Neural progenitor cell (in vitro differentiated cells): ENCODE measurements at places on chromosomes 6 and 20.

DNA sequence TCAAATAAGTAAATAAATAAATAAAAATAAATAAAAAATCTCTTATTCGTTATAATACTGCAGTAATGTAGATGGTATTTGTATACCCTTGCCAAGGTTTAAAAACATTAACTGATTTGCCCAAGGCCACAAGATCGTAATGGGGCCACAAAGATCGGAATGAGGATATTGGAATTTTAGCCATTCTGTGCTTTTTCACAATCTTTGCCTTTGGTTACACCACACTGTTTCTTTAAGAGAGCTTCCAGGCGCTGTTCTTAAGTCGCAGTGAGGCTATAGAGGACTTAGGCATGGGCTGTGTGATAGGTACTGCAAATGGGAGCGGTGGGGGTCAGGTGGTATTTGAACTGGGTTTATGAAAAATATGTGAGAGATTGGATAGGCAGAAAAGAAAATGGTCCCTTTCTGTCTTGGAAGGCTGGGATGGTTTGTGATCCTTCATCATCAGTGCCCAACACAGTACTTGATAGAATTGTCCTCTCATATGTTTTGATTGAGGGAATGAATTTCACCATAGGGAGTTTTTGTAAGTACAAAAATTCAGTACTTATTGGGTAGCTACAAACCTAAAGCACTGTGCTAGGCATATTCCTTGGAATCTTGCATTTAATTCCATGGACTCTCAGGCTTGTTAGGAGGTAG lies 1.4 kb downstream of the NUS1 start:
- peak; percentile 5 for DNase-seq

- DNase-seq: no peak
Observed at GRCh38 chr20:57104651-57105204, 161.7 kb downstream of the BMP7 start.

- no peak for DNase-seq
Observed at GRCh38 chr6:121354764-121355163, 20.5 kb upstream of the TBC1D32 start.

DNA sequence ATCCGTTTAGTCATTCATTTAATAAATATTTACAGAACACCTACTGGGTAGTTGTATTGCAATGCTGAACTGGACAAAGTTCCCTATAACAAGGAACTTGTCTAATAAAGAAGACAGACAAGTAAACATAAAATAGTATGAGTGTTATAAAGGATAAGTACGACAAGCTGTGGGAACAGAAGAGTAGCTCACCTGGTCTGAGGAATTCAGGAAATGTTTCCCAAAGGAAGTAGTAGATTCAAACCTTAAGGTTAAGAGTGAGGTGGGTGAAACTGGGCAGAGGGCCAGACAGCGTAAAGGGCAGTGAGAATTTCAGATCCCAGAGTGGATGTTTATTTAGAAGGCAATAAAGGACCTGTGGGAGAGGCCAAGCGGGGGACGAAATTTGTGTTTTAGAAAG lies 72.3 kb upstream of the CD2AP start:
- DNase-seq: no peak

DNA sequence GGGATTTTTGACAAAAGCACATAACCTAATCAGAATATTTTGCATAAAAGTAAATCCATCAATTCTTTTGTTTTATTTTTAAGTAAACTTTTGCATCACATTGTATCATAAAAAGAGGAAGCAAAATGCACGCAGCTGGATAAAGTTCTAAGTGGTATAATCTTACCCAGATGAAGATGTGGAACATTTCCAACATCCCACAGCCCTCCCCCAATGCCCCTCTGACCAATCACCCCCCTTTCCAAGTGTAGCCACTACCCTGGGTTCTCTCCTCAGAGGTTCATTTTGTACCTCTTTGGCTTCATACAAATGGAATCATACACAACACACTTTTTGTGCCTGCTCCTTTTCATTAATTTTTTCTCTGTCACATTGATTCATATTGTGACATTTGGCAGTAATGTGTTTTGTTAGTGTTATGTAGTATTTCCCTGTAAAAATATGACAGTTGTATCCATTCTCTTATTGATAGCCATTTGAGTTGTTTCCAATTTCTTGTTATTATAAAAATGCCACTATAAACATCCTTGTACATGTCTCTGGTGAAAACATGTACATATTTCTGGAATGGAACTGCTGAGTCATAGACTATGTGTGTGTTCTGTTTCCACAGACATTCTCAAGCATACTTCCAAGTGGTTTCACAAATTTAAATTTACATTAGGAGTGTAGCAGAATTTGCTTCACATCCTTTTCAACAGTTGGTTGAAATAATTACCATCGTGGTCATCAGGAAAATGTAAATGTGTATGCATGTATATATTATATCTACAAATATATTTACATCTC lies 92.9 kb upstream of the SYNDIG1 start:
- DNase-seq: no peak

DNA sequence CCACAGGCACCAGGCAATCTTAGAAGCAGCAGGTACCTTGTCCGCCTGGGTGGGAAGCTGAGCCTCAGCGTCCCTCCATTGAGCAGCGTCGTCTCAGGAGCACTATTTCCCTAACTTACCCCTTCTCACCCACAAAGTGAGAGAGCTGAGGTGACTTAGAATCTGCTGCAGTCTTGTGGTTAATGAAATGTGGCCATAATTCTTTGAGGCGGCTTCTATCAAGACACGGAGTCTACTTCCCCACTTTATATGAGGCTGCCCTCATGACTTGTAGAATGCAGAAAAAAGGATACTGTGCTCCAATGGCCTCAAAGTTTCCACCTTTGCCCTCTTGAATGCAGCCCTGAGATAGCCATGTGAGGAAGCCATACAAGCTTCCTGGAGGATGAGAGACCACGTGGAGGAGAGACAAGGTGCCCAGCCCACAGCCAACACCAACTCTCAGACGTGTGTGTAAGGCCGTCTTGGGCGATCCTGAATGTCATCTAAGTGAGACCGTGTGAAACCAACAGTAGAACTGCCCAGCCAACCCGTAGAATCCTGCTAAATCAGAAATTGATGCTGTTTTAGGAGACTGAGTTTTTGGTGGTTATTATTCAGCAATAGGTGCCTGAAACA lies 9.1 kb upstream of the TAGAP start:
- DNase-seq: no peak

- DNase-seq: peak; percentile 84
Observed at GRCh38 chr6:117829594-117830319, 77.3 kb upstream of the SLC35F1 start.

- no peak for DNase-seq
Observed at GRCh38 chr6:36893976-36894932, 8.5 kb downstream of the C6orf89 start.

GRCh38 chr6:142856624-142857232 lies 88.2 kb downstream of the HIVEP2 start:
- DNase-seq: no peak

DNA sequence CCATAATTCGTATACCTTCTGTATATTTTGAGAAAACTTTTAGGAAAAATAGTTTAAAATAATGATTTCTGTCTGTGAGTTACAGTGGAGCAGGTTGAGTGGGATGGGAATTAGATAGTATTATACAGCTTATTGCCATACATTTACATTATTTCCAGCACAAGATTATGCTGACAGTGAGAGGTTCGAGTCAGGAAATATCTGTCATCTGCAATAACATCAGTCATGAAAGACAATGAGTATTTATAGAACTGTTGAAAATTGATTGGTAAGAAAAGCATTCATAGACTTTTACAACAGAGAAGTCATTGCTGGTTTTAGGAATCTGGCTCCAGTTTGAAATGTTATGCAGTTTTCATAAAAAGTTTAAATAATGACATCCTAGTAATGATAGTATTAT lies 45.9 kb downstream of the FAM135A start:
- no peak for DNase-seq

- DNase-seq: peak; percentile 33
Observed at GRCh38 chr20:278607-279571, 11.7 kb downstream of the C20orf96 start.

DNA sequence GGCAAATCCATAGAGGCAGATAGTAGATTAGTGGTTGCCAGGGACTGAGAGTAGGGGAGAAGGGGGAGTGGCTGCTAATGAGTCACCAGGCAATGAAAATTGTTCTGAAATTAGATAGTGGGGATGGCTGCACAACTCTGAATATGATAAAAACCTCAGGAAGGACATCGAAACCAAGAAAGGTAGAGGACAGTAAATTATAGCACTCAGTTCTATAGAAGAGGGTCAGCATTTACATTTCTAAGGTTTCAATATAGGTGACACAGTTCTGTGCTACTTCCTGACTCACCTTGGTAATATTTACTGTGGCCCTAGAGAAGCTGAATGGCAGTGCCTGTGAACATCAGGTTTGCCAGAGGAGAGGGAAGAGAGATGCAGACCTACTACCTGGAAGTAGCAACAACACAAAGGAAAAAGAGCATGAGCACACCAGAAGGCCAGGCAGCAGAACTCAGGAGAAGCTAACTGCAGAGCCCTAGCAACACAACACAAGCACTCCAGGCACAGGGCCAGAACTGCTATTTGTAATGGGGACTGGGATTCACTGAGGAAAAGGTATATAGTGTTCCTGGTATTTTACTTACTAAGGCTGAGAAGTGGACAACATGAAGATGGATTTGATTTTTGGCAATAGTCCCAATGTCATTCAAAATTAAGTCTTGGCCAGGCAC lies 75.9 kb downstream of the PLCG1 start:
- no peak for DNase-seq

DNA sequence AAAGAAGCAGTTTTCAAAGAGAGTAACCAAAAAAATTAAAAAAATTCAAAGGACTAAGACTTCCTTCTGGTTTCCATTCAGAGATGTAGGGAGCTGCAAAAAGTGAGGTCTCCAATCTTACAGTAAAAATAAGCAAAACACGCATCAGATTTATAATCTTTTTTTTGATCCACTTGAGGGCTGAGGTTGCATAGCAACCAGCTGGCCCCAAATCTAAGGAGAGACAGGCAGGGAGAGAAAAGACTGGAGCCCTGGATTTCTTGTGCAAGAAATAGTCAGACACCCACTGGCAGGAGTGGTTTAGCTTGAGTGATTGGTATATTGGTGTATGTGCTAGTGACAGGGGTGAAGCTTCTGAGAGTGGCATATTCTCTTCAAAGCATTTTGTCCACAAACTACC lies 135.9 kb upstream of the FUT9 start:
- DNase-seq: no peak

- DNase-seq: peak; percentile 70
Observed at GRCh38 chr6:28865401-28866204, 58.2 kb downstream of the TRIM27 start.

DNA sequence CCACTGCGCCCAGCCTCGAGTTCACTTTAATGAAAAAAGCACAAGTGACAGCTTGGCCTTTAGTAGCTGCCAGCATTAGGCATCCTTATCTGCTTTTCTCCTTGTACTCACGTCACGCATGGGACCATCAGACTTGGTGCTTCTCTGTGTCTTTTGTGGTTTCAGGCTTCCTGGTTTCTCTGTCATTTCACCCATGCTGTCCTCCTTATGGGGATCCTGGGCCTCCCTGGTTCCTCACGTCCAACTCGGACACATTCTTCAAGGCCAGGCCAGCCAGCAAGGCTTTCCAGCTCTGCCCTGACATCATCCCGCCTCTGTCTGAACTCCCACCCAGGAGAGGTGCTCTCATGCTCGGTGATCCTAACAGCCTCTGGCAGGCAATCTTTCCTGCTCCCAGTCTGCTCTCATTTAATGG lies 83.2 kb downstream of the TIAM2 start:
- DNase-seq: no peak

DNA sequence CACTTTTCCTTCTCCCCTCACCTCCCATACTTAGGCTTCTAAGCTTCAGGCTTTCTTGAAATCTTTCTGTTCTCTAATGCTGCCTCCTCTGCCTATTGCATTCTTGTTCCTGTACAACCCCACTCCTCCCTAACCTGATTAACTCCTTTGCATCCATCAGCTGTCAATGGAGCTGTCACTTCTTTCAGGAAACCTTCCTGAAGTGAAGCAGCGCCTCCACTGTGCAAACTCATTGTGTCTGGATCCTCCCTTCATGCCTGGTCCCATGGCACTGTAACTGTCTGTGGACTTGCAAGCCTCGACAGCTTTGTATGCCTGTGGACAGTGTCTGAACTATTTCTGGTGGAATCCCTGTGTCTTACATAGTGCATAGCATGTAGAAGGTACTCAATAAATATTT lies 185.0 kb downstream of the HS3ST5 start:
- DNase-seq: peak; percentile 53

GRCh38 chr6:152026291-152026690 lies 218.8 kb downstream of the ESR1 start:
- DNase-seq: no peak

GRCh38 chr20:48209102-48209501 lies 423.8 kb upstream of the SULF2 start:
- DNase-seq: no peak

DNA sequence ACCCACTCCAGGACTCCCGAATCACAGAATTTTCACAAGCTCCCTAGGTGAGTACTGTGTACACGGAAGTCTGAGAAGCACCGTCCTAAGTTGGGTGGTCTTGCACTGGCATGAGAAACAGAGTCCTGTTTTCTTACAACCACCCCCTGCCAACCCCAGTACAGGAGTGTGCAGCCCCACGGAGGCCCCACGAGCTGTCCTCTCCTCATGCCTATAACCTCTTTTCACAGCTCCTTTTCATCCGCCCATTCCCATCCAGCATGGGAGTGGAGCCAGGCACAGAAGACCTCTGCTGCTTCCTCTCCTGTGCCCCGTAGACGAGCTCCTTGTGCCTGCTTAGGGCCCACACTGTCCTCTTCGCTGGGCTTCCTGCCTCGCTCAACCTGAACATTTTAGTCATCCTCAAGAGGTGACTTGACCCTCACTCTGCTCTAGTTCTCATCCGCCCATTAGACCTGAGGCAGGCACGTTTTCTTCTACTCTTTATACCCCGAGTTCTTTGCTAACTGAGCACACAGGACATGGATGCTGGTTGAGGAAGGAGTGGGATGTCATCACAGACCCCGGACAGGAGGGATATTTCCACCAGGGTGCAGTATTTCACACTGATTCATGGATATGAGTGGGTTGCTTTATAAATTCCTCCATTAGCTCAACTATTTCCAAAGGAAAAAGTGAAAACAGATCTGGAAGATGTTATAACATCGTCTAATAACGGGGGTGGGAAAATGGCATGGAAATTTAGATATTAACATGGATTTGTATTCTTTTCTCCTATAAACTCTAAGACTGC lies 160.5 kb downstream of the TTLL2 start:
- no peak for DNase-seq

DNA sequence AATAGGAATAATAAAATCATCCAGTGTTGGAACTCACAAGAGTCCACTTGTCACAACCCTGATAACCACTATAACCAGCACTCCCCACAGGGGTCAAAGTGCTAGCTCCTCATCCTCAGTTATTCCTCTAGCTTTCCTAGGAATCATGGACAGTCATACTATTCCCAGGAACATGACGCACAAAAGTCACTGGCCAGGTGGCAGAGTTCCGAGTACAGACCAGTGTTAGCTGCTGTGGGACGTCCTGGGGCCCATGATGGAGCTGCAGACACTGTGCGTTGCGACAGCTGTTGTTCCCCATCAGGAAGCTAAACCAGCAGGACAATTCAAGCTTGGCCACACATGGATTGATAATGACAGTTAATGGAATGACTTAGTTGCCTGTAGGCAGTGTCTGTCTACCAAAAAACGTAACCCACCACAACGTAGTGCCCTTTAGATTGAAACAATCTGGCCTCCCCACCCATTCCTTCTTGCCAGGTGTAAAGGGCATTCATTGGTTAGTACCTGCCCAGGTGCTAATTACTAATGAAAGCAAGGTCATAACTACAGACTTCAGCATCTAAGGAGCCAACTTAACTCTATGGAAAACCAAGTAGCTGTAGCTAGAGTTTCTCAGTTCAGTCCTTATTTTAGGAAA lies 17.4 kb downstream of the EZR start:
- peak; percentile 8 for DNase-seq
